ENCODE measurements at places on chromosomes 1 and 21. TPM values are rescaled to one million over a fixed set of nuclear protein-coding genes. Genes with fewer than 3 reads are reported as not detected.

DNA sequence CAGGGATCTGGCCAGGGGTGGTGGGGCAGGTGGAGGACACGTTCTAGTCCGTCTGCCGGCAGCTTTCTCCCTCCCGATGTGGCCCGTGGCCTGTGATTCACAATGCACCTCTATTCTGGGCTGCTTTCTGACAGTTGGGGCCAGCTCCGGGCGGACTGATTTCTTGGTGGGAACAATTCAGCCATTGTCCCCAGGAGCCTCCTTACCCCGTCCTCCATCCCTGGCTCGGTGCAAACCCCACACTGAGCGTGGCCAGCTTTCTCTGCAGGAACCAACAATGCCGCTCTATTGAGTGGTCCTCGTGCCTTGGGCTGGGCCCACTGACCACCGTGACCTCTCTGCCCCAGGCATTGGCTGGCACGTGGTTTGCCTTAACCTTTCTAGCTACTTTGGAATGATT, 29.7 kb downstream of the PADI2 start:
- DNase-seq = no peak

GRCh38 chr1:206521127-206521526, 13.8 kb downstream of the RASSF5 start:
- no peak for DNase-seq

DNA sequence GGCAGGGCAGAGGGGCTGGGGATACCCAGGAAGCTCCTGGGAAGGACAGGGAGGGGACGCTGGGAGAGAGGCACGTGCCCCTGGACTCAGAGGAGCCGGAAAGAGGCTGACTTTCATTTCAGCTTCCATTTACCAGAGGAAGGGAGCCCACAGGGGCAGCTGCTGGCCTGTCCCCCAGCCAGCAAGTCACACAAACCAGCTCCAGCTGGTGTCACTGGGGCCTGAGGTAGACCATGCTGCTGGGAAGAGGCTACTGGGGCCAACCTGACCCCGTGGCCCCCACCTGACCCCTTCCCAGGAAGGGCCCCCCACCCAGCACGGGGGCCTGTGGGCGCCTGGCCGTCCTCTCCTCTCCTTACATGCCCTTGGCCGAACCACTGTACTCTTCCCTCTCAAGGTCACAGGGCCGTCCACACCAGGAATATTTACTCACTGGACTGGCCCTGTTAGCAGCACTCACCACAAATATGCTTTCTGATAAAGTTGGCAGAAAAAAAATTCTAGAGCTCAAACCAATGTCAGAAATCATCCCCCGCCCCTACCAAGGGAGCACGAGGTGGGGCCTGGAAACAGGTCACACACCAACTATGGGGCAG, 110.5 kb downstream of the CASZ1 start:
- DNase-seq = no peak

NCMAP gene
- polyA plus RNA-seq = 0.59 TPM

SPATC1L gene
- 18.0 TPM for polyA plus RNA-seq

LEFTY1 gene
- 5.6 TPM for polyA plus RNA-seq
